ENCODE measurements at places on chromosomes 4 and X.

- DNase-seq = no peak
Observed at GRCh38 chrX:153818571-153819383, 11.6 kb downstream of the PDZD4 start.

GRCh38 chr4:186685767-186686183 lies 37.9 kb downstream of the FAT1 start:
- no peak for DNase-seq

DNA sequence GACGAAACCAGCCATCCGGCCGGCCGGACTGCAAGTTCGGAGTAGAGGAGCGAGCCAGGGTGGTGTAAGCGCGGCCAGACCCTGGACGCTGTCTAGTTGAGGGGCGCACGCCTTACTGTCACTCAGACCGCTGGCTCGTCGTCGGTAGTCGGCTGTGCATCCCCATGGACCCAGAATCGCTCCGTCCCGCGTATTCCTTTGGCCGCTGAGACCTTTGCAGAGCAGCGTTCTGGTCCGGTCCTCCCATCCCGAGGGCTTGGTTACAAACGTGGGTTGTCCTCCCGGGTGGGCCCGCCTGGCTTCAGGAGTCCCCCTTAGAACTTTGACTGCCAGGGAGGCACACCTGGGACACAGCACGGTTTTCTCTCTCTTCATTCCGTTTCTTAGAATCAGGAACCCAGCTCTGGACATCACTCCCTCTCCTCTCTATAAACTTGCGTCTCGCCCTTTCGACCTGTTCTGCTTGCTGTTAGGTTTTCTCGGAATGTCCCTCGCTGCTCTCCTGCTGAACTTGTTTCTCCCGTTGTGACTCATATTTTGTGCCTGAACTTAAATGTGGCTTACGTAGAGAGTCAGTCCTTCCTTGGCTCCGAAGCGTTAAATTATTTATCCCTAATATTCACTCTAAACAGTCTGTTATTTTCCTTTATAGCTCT lies 672 bp downstream of the PGM2 start:
- no peak for DNase-seq

- DNase-seq = no peak
Observed at GRCh38 chr4:168667921-168668320, 171.1 kb downstream of the PALLD start.

DNA sequence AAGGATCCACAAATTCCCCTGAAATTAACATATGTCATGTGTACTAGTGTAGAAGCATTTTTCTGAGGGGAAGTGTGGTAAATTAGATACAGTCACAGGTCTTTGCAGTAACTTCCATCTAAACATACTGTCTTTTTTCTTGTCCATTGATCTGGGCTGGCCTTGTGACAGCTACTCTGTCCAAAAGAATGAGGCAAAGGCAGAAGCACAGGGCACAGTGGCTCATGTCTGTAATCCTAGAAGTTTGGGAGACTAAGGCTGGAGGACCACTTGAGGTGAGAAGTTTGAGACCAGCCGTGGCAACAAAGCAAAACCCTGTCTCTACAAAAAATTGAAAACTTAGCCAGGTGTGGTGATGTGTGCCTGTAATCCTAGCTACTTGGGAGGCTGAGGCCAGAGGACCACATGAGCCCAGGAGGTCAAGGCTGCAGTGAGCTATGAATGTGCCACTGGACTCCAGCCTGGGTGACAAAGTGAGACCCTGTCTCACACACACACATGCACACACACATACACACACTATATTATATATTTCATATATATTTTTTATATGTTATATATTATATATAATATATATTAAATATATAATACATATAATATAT lies 47.6 kb downstream of the HAND2 start:
- DNase-seq = no peak

- DNase-seq = no peak
Observed at GRCh38 chr4:85967872-85968271, 392.0 kb downstream of the MAPK10 start.

- DNase-seq = no peak
Observed at GRCh38 chr4:165874072-165874790, 1.2 kb downstream of the TLL1 start.

DNA sequence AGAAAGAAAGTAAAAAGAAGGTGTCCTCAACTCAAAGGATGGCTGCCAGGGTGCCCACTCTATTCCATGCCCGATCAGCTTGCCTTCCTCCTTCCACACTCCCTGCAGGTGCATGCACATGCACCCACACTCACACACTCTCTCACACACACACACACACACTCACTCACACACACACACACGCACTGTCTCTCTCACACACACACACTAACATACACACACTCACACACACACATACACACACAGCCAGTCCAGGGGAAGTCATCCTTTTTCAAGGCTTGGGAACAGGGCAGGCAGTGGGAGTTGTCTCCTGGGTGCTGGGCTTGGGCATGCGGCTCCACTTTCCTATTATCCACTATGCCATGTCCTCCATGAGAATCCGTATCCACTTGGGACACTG lies 50.4 kb downstream of the CRMP1 start:
- no peak for DNase-seq

- DNase-seq = no peak
Observed at GRCh38 chrX:43939187-43939926, 33.8 kb downstream of the NDP start.
